Activated CD4-positive, alpha-beta T cell treated with anti-CD3 and anti-CD28 coated beads, Interleukin-2, Interleukin-4, amounts not matched to agents 100 ng/mL and 50 ng/mL, durations not matched to agents 16 hours and 8 hours (primary cell): ENCODE measurements at places on chromosomes 12 and 14.

- DNase-seq: no peak
Measured at GRCh38 chr12:104426926-104427546, 29.7 kb upstream of the CHST11 start.

- no peak for DNase-seq
Measured at GRCh38 chr12:91529829-91530228, 347.2 kb upstream of the DCN start.

DNA sequence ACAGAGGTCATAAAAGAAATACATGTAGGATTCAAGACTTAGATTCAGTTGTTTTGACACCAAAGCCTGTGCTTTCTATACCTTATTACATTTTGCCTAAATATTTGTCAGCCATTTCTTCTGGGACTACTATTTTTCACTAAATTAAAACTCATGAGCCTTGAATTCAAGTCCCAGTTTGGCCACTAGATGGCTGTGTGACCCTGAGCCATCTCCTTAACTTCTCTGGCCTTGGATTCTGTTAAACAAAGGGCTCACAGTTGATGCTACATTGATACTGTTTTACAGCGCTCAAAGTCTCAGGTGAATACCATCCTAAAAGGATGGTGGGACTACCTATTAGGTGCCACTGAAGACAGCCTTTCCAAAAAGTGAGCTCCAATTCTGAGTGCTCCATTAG lies 39.6 kb upstream of the CCDC198 start:
- peak; percentile 28 for DNase-seq

GRCh38 chr14:95679998-95680735 lies 6.1 kb upstream of the TCL1B start:
- DNase-seq: no peak

DNA sequence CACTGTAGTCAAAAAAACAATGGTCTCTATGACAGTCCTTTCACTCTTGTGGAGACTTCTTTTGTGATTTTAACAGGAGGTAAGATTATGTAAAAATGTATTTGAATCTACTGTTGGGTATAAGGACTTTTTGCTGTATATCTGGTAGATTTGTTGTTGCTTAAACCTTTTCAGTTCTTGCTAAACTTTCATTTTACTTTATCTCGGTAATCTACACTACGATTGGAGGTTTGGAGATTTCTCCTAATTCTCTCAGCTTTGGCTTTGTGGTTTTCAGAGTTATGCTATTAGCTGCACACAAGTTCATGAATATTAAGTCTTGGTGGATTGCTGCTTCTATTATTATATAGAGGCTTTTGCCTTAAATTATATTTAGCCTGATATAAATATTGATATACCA lies 116.6 kb upstream of the HIF1A start:
- peak; percentile 65 for DNase-seq

GRCh38 chr14:68849416-68849815 lies 56.5 kb upstream of the ZFP36L1 start:
- DNase-seq: no peak

DNA sequence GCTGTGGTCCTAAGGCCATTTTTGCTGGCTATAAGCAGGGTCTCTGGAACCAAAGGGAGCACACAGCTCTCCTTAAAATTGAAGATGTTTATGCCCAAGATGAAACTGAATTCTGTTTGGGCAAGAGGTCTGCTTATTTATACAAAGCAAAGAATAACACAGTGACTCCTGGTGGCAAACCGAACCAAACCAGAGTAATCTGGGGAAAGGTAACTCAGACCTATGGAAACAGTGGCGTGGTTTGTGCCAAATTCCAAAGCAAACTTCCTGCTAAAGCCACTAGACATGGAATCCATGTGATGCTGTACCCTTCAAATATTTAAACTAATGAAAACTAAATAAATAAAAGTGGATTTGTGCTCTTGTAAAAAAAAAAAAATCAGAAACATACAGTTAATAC lies 29.6 kb upstream of the BICDL1 start:
- DNase-seq: no peak

DNA sequence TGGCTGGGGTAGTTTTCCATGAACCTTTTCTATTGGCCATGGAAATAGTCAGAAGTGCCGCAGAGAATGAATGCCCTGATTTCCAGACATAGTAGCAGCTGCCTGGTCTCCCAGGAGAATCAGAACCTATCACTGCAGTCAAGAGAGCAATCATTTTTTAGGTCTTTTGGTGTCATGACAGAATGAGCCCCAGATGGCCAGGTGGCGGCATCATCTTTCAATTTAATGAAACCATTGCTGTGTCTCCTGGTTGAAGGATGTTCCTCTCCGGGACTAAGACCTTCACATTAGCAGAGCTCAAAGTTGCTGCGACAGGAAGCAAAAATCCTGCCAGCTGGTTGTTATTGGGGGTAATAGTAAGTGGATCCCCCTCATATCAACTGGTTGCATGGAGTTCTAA lies 18.8 kb downstream of the TNFAIP2 start:
- DNase-seq: no peak

DNA sequence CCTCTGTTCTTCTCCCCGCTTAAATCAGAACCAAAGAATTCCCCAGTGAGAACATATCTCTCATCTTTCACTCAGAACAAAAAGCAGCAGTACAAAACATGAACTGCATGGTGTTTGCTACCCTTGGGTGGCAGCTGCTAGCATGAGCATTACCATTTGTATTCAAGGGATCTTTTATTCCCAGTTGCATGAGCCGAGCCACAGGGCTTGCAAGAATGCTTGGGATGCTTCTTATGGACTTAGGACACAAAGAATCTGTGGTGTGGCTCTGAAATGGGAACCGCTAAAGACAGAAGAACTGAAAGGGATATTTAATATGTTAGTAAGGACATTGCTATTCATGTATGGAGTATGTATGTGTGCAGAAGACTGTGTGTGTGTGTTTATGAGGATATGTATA lies 190.6 kb downstream of the TMX1 start:
- no peak for DNase-seq

DNA sequence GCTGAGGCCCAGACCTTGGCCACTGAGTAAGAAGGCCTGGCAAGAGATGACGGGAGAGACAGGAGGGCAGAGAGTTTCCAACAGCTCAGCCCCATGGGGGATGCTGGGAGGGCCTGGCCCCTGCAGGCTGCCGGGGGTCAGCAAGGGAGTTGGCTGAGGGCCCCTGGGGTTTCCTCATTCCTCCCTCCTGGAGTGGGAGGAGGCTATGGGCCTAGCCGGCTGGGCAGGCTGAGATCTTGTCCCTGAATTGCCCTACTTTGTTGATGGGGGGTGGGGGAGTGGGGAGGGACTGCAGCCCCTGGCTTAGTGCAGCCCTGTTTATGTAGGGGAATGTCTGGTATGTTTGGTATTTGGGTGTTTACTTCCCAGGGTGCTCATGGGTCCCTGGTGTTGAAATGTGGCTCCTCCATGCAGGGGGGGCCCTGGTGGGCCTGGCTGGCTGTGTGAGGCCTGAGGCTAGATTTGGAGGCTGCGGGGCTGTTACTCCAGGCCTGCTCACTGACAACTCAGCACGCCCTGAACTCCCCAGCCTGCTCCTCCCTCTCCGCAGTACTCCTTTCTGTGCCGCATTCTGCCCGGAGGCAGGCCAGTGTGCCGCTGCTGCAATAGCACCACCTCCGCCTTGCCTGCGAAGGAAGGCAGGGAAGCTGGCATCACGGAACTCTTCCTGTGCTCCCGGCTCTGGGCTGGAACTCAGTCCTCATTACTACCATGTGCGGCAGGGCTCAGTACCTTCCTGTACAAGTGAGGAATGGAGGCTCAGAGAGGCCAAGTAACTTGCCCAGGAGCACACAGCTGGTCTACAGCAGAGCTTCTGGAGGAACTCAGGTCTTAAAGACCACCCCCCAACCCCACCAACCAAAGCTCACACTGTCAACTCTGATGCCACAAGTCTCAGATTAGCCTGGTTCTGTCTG lies 25.3 kb downstream of the JDP2 start:
- DNase-seq: no peak

DNA sequence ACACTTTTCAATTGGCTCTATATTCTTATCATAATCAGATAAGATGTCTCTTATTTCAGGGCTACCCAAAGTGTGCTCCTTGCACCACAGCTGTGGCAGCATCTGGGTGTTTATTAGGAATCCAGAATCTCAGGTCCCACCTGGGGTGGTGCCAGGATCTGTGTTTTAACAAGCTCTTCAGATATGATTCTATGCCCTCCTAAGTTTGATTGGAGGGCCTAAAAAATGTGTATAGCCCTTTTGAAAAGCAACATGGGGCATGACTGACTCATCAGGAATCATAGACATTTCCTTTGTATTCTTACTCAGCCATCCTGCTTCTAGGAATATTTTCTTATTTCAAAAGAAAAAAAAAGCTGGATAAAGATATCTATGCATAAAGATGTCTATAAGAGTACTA lies 103.1 kb downstream of the HELB start:
- DNase-seq: no peak

DNA sequence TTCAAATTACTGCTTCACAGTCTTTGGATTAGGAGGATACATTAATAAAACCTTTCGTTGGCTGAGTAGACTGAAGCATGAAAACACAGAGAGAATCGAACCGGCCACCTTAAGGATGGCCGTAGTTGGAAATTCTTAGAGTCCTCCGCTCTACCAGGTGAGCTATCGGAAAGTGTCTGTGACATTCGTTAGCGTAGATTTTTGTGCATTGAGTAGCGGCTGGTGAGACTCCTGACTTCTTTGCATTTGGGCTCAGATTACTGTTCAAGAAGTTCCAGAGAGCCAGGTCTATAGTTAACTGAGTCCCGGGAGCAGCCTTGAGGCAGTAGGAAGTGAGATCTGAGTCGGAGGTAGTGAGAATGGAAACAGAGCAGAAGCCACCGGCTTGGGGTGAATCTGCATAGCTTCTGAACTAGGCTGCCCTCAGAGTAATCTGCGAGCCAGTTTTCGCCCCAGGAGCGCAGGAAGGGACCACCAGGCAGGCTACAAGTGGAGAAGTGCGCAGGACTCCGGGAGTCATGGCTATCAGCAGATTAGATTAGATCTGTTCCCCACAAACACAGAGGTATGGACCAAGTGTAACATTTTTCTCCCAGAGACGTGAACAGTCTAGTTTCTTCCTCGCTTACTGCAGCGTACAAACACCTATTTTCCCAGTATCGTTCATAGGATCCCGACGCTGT lies 11.0 kb downstream of the OR6S1 start:
- peak; percentile 82 for DNase-seq

DNA sequence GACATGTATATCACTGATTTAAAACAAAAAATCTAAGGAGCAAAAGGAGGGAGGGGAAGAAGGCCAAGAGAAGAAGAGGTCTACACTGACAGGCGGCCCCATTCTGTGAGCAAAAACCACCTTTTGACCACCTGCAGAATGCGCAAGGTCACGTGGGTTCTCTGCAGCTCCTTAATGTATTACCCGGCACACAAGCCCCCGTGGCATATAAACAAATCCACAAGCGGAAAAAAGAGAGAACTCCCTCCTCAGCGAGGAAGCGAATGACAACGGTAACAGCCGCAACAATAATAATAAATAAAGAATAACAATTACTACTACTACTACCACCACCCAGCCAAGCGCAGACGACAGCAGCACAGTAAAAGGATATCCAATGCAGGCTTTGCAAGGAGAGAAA lies 1.3 kb downstream of the KSR2 start:
- no peak for DNase-seq

DNA sequence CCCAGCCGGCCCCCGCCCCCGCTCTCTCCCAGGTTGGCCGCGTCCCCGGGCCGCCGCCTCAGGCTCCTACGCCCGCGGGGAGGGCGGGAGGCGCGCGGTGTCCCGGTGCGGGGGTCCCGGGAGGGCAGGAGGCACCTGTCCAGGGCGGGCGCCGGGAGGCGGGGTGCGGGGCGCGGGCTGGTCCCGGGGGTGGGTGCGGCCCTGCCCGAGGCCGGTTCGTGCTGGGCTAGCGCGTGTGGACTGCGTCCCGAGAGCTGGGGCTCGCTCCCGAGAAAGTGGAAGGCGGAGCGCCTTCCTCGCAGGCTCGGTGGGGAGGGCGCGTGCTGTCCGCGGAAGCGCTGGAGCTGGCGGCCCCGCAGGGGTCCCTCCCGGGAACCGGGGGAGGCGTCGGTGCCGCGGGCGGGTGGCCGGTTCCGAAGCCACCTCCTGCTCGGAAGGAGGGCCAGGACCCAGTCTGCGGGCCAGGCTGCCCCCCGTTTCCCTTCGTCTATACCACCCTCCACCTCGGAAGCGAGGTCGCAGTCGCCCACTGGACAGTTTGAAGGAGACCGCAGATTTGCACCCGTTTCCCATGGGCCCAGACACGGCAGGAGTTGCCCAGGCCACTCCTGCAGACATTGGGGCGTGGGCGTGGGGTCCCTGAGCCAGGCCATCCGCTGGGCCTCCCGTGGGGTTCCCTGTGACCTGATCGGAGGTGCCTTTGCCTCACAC lies 636 bp downstream of the ZFYVE21 start:
- no peak for DNase-seq

- DNase-seq: no peak
Measured at GRCh38 chr14:100132903-100133510, 26.4 kb downstream of the DEGS2 start.

DNA sequence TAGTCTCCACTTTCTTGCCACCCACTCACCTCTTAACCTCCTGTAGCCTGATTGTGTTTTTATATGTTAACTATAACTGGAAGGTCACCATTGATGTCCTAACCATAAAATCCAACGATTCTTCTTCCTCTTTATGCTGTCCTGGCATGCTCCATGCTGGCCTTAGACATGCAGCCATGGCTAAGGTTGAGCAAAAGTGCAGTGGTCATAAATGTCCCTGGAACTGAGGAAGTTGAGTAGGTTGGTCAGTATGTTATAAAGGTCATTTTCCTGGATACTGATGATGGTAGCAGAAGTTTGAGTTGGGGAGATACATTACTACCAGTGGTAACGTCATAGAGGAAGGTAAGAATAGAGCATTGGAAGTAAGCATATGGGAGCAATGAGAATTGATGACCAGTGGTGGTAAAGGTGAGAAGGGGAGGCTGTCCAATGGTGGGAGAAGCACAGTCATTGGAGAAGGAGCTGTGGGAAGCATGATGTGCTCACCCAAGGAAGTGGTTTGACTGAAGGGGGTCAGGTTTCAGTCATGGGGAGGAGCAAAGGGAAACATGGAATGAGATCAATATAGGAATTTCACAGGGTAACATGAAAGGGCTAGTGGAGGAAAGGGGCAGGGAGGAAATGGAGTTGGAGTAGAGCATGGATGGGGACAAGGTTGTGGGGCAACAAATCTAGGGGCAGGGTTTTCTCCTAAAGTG lies 240.8 kb downstream of the DACT1 start:
- no peak for DNase-seq

DNA sequence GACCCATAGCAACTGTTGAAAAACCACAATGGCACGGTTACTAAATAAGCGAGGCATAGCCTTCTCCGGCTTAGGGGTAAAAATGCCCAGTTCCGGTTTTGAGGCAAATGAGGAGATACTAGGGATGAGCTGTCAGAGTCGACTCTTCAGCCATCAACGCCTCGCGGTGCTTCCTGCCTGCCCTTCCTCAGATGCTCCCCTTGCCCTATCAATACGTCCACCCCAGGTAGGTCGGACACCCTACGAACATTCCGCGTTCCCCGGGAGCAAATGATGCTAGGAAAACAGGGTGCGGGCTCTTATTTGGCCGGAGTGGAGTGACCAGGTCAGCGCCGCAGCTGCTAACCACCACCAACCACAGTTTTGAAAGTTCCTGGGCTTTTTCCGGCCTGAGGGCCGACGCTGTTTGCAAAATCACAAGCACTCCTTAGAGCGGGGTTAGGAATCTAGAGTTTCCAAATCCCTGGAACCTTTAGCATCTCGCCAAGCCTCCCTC lies 1.2 kb downstream of the SRSF9 start:
- peak; percentile 40 for DNase-seq

GRCh38 chr14:71324767-71325272 lies 417.6 kb downstream of the PCNX1 start:
- DNase-seq: peak; percentile 62

- no peak for DNase-seq
Measured at GRCh38 chr12:129446696-129447095, 457.1 kb downstream of the TMEM132D start.

GRCh38 chr12:124371970-124372555 lies 77.2 kb downstream of the RFLNA start:
- DNase-seq: no peak

GRCh38 chr12:12725086-12725955 lies 8.2 kb downstream of the CDKN1B start:
- DNase-seq: peak; percentile 97
